Activated T-cell treated with anti-CD3 and anti-CD28 coated beads, Interleukin-2, amount 50 U/mL, for 24 hours (primary cell): ENCODE measurements at places on chromosomes 5 and 9.

GRCh38 chr9:15139469-15139868 is 167.5 kb downstream of the TTC39B start:
- H3K4me1 ChIP-seq, result peaks cover 14% of the 10 kb centered on the region
- H3K4me3 ChIP-seq, result no peak overlapping the region
- no peaks in the 10 kb centered on the region for H3K36me3 ChIP-seq
- H3K27me3 ChIP-seq, result peaks cover 1% of the 10 kb centered on the region
- DNase-seq, result no peak

- DNase-seq, result no peak
- H3K36me3 ChIP-seq, result no peaks in the 10 kb centered on the region
- no peaks in the 10 kb centered on the region for H3K27me3 ChIP-seq
These were observed 339.2 kb downstream of the PRR16 start for GRCh38 chr5:120803282-120803681.

DNA sequence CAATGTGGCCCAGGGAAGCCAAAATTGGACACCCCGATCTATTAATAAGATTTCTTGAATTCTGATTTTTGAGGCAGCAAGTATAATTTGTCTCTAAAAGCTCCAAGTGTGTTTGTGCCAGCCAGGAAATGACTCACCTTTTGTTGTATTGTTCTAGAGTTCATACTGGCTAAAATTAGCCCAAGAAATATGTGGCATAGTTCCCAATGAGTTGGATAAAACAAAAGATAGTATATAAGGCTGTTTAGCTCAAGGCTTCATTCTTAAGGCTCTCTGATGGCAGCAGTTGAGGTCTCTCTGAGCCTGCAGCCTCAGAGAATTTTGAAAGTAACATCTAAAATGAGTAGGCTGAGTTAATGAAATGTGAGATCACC is 21.6 kb downstream of the HMGXB3 start:
- peaks cover 31% of the 10 kb centered on the region for H3K4me1 ChIP-seq
- H3K27ac ChIP-seq, result peak overlapping the region; percentile 73
- H3K27me3 ChIP-seq, result no peaks in the 10 kb centered on the region

DNA sequence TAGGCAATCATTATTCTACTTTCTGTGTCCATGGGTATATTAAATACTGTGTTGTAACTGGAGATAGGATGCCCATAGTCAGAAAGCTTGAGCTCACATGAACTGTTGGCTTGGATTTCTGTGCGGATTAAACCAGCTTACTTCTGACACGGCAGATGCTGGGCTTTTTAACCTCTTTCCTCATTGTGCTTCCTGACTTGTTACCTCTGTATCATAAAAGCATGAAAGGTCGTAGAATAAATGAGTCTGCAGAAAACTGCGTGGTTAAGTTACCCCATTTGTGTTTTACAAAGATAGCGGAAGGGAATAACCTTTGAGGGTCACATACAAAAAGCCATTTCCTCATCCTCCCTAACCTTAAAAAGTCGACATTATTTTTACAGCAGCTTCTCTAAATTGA is 199.5 kb upstream of the DMRT1 start:
- H3K27me3 ChIP-seq, result no peaks in the 10 kb centered on the region
- H3K36me3 ChIP-seq, result no peaks in the 10 kb centered on the region
- no peak for DNase-seq
- H3K4me1 ChIP-seq, result peaks cover 21% of the 10 kb centered on the region

DNA sequence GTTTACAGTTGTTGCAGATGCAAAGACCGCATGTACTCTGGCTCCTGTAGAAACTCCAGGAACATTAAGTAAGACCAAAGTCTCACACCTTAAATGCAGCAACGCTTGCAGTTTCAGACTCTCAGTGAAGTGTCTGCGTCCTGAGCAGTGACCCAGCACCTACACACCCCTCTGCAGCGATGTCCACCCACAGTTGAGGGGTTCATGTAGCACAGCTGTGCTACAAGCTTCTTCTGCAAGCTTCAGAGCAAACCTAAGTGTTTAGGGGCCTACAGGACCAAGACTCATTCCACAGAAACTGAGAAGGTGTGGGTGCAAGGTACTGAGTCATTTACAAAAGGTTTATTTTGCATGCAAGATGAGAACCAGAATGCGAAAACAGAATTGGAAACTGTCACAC is 191.0 kb downstream of the IRX2 start:
- H3K36me3 ChIP-seq, result no peaks in the 10 kb centered on the region
- H3K27ac ChIP-seq, result no peak overlapping the region
- peaks cover 4% of the 10 kb centered on the region for H3K27me3 ChIP-seq
- no peak for DNase-seq
- H3K4me3 ChIP-seq, result no peak overlapping the region

DNA sequence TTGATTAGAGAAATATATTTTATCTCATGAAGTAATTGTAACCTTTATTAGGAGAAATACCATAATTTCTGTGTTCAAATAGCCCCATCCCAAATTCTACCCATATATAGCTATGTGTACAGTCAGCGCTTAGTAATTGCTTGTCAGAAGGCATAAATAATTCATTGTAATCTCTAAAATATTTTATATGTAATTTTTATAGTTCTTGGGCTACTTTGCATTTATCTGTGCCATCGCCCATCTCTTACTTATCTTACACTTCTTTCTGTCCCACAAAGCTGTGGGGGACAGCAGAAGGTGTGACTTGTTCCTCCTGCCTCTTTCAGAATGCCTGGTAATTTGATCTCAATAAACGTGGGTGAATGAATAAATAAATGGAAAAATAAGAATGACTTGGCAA is 5.5 kb downstream of the ADAMTSL1 start:
- peaks cover 26% of the 10 kb centered on the region for H3K27me3 ChIP-seq
- H3K36me3 ChIP-seq, result no peaks in the 10 kb centered on the region
- no peak overlapping the region for H3K27ac ChIP-seq
- H3K4me3 ChIP-seq, result no peak overlapping the region
- no peaks in the 10 kb centered on the region for H3K4me1 ChIP-seq

GRCh38 chr9:132042324-132042723 is 37.3 kb downstream of the MED27 start:
- H3K4me1 ChIP-seq, result peaks cover 10% of the 10 kb centered on the region
- no peak overlapping the region for H3K27ac ChIP-seq
- no peak for DNase-seq
- no peaks in the 10 kb centered on the region for H3K27me3 ChIP-seq
- H3K36me3 ChIP-seq, result peaks cover 11% of the 10 kb centered on the region
